ENCODE measurements at places on chromosomes 6 and 20. TPM values are rescaled to one million over a fixed set of nuclear protein-coding genes. Genes with fewer than 3 reads are reported as not detected.

The TCF21 gene
- 4.3 TPM for polyA plus RNA-seq

The MOCS1 gene
- 25.4 TPM for polyA plus RNA-seq

The HNF4A gene
- 0.68 TPM for polyA plus RNA-seq

The METTL24 gene
- polyA plus RNA-seq = 0.27 TPM

The CTCFL gene
- 0.11 TPM for polyA plus RNA-seq

The CPXM1 gene
- 56.0 TPM for polyA plus RNA-seq

The FNDC1 gene
- 0.43 TPM for polyA plus RNA-seq
